ENCODE measurements at places on chromosomes 5 and 9.

- DNase-seq, result no peak
These were observed 31.6 kb downstream of the DAB2IP start for GRCh38 chr9:121682926-121683515.

GRCh38 chr9:113602126-113603047, 138.9 kb downstream of the RGS3 start:
- no peak for DNase-seq

DNA sequence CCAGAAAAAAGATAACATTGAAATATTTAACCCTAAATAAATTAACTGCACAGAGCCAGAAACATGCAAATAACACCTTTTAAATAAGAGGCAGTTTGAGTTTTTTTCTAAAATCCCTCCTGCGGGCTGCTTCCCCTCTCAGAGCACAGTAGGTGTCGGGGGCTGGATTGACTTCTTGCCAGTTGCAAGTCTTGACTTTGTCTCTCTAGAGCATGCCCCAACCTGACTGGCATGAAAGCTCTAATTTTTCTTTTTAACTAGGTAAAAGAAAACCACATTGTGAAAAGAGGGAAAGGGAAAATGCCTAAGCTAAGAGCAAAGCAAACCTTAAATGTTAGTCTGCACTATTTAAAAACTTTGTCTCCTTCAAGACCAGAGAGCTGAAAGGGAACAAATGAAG, 46.4 kb upstream of the DNAH5 start:
- no peak for DNase-seq

DNA sequence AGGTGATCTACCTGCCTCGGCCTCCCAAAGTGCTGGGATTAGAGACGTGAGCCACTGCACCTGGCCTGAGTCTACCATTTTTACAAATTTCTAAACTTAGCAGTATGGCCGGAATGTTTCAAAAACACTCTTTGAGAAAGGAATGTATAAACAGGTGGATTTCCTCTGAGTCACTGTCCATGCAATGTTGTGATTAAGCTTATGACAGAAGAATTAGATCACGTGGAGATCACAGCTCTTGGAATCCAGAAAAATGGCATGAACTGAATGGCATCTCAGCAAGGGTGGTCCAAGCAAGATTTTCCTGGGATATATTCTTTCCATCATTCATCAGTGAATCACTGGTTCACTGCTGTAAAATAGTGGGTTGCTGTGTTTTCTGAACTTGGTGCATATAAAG, 865.0 kb downstream of the PTPRD start:
- DNase-seq, result no peak

DNA sequence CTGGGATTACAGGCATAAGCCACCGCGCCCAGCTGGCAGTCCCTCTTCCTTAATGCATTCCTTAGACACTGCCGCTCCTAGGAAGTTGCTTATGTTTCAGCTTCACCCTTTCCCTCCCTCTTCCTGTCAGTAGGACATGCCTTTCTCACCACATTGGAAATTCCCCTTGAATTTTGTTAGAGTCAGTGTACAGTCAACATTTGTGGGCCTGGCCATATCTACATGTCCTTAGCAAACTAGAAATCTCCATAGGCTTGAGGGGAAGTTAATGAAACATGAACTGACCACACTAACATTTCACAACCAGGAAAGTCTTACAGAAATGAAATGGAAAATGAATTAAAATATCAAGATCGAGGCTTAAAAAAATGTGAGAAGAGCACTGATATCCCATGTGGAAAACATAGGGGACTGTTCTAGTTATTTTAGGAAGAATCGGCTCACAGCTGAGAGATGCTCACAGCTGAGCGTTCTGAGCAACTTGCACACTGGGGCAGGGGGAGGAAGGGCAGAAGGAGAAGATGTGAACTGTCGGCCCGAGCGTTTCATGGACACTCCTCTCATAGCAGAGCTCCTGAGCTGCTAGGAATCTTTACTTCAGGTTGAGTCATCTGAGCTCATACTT, 21.1 kb upstream of the LVRN start:
- DNase-seq, result no peak

DNA sequence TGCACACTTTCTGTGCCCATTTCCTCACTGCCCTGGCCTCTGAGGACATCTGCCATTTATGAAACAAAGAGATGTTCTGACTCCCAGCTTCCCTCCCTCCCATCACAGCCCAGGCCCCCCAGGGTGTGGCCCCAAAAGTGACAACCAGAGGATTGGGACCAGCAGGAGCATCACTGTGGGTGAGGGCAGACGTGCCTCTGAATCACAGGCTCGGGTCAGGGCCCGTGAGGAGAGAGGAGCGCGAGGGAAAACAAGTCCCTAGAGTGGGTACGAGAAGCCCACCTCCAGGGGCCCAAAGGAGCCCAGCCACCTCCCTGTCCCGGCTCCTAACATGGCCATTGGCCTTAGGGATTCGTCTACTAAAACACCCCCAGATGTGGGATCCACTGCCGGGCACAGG, 138.0 kb upstream of the FSTL4 start:
- no peak for DNase-seq

DNA sequence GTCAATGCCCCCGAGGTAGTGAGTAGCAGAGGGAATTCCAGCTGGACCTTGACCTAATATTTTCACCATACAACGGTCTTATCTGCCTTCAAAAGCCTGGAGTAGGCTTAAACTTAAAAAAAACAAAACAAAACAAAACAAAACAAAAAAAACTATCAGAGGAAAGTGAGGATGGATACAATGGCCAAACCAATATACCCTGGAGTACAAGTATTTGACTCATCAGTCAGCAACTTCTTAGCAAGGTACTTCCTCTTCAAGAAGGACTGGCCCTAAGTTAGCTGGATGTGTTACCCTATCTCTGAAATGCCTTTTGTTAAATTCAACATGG, 160.6 kb upstream of the GNA14 start:
- DNase-seq, result no peak

- no peak for DNase-seq
These were observed 136.6 kb downstream of the GNA14 start for GRCh38 chr9:77511525-77511924.

GRCh38 chr5:114120166-114120565, 241.7 kb upstream of the KCNN2 start:
- DNase-seq, result no peak

GRCh38 chr5:36686881-36687280, 80.5 kb downstream of the SLC1A3 start:
- no peak for DNase-seq

All from activated T-helper 1 cell treated with anti-CD3 and anti-CD28 coated beads, Interleukin-2, amount 50 U/mL, for 16 hours (primary cell).